Esophagus squamous epithelium (tissue), 5 donors: ENCODE measurements at places on chromosomes 3 and 15.

DNA sequence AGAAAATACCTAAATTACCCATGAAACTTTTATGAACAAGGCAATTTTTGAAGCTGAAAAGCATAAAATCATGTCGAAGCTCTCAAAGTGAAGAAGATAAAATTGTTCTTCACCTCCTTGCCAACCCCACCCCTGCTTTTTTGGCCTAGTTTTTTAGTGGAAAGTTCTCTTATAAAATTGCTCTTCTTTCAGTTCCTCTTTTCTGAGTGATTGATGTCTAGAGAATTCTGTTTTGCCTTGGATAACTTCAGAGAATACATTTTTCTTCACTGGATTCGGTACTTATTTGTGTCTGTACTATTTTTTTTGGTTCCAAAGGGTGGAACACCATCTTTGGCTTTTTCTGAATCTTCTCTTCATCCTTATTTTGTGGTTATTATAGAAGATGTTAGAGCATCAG lies 25.0 kb upstream of the PYDC2 start:
- no peak for DNase-seq

DNA sequence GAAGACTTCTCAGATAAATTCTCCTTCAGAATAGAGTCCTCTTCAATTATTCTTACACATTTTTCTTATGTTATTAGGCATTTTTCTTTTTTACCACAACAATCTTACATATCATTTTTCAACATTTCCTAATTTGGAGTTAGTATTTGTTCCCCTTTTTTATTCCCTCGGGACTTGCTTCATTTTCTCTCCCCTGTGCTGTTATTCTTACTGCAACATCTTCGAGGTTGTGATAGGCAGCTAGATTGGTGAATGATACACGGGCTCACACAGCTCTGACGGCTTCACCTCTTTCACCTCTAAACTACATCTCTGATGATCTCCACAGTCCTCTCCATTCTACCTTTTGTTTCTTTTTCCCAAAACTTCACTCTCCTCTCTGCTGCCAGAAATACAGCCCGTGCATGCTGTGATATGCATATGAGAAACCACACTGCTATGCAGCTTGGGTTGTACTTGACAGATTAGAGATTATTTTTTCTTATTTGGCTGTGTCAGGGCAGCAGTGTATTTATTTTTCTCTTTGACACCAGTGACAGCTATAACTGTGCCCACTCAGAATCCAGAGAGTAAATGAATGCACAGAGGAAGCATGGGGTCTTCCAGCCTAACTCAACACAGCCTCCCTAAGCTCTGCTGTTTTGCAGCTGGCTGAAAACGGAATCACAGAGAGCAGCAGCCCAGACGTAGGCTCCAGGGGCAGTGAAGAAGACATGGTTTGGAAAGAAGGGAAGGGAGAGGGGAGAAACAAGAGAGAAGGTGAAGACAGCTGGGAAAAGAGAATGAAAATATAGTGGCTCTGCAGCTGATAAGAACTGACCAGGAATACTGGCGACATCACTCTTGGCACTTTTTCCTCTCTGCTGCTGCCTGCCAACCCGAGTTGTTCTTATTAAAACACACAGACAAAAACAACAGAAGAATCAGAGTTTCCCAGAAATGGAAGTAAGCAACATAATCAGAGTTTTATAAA lies 61.8 kb downstream of the SLC9A9 start:
- DNase-seq: no peak

DNA sequence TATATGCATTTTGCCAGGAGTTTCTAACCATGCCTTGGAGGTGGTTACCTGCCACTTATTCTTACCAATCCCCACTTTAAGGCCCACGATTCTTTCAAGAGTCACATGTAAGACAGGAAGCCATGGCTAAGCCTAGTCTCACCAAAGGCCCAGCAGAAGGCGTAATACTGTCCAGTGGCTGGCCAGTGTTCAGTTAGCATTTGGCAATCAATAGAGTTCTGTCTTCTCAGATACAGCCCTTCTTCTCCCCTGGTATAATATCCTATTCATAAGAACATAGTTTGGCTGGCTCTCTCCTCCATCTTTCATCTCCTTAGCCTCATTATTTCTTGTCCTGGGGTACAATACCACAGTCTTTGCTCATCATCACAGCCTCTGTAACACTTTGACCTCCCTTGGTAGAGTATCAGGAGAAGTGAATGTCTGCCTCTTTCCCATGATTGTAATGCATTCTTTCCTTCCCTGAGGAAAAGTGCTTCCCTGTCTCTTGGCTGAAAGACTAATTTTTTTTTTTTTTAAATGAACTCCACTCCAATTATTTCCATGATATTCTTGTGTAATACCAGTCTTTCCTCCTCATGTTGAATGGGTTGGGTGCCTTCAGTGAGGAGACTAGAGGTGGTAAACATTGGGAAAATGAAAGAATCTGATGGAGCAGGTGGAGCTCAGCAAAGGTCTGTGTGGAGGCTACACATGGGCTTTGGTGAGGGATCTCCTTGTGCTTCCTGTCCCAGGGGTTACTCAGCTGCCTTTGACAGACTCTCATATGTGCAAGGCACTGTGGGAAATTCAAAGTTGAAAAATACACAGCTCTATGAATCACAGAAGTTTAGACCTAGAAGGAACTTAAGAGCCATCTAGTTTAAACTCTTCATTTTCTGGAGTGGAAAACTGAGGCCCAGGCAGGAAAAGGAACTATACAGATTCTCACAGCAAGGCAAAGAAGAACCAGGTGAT lies 218.2 kb downstream of the P3H2 start:
- DNase-seq: no peak

- DNase-seq: no peak
Observed at GRCh38 chr15:29311696-29312095, 42.1 kb upstream of the NSMCE3 start.

DNA sequence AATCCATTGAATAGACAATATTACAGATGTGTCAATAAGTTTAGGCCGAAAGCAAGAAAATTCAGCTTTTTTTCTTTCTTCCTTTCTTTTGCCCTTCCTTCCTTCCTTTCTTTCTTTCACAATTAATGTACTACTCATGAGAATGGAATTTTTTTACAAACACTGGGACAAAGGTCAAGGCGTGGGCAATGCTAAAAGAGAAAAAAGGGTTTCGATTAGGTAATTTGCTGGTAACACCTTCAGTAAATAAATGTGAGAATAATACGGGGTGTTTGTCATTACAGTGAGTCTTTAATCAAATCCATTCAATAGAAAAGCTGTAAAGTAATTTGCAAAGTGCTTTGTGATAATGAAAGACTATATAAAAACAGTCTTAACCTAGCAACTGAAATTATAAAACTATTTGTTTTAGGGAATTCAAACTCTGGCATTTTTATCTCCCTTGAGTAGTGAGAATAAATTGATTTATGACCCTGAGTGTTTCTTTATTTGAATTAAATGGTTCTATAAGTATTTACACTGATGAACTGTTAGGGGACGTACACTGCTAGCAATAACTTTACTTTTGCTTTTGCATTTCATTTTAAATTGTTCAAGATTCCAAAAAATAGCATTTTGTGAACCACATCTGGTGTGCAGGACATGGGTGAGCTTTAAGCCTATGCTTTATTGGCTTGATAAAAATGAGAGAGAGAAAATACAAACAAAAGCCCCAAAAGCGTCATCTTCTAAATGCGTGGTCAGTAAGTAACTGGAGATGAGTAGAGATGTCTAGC lies 104.2 kb upstream of the THRB start:
- DNase-seq: no peak

GRCh38 chr3:76827701-76828226 lies 212.1 kb upstream of the ROBO2 start:
- DNase-seq: no peak

DNA sequence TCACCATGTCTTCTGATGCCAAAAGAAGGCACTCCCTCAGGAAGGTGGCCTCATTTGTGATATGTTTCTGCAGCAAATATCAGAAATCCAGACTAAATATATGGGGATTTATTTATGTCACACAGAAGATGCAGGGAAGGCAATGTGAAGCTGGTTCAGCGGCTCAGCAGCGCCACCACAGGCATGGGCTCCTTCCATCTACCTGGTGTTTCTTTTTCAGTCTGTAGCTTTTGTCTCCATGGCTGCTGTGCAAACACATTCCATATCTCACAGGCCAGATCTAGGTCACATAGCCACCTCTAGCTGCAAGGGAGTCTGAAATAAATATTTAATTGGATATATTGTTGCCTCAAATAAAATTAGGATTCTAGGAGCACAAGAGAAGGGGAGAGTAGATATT lies 502.1 kb upstream of the IL12A start:
- DNase-seq: no peak

GRCh38 chr15:89187986-89188514 lies 33.3 kb downstream of the RLBP1 start:
- DNase-seq: no peak

- DNase-seq: no peak
Observed at GRCh38 chr3:197432384-197433127, 123.2 kb downstream of the BDH1 start.

GRCh38 chr3:134294302-134295280 lies 43.9 kb upstream of the RYK start:
- DNase-seq: no peak

DNA sequence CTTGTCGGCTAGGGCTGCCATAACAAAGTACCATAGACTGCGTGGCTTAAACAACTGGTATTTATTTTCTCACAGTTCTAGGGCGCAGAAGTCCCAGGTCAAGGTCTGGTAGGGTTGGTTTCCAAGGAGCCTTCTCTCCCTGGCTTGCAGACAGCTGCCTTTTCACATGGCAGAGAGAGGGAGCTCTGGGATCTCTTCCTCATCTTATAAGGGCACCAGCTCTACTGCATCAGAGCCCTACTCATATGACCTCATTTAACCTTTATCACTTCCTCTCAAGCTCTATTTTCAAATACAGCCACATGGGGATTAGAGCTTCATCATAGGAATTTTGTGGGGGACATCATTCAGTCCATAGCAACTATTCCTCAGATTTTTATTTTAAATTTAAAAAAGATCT lies 17.6 kb upstream of the PAQR9 start:
- DNase-seq: no peak

DNA sequence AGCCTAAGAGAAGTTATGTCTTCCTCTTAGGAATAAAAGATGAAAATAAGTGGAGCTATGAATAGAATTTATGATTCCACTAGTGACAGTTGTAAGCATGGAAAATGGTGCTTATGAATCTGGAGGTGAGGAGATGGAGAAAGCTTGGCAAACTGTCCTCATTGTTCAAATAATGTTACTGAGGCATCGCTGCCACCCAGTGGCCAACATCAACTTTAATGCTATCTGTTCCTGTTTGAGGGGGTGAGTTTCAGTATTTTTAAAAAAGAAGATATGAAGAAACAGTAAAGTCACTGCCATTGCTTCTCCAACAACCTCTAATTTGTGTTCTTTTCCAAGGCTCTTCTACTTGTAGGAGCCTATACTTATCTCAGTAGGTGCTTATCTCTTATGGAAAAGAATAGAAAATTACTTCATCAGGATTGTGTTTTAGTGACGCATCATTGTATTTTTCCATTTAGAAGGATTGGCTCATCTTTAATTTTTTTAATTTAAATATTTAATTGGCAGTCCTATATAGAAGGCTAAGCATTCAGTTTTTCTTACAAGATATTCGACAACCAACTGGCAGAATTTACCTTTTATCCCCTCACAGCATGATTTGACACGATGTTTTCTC lies 260.4 kb upstream of the P2RY1 start:
- no peak for DNase-seq
